ENCODE measurements at places on chromosomes 1 and 21.

DNA sequence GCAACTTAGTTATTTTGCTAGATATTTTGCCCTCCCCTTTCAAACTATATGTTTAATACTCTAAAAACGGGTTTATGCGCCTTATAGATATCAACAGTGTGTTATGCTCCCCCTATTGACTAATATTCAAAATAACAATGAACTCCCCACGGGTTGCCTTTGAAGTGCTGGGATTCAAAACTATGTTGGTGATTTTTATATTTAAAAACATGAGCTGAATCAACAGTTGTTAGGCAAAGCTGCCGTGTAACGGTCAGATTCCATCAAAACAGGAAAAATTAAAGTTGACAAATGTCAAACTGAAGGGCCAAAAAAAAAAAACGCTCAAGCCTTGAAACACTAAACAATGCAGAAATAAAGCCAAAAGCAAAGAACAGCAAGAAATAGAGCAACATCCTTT, 2.5 kb downstream of the TGFBR3 start:
- no peak for DNase-seq

GRCh38 chr1:21162740-21163464, 13.8 kb downstream of the EIF4G3 start:
- DNase-seq, result no peak

DNA sequence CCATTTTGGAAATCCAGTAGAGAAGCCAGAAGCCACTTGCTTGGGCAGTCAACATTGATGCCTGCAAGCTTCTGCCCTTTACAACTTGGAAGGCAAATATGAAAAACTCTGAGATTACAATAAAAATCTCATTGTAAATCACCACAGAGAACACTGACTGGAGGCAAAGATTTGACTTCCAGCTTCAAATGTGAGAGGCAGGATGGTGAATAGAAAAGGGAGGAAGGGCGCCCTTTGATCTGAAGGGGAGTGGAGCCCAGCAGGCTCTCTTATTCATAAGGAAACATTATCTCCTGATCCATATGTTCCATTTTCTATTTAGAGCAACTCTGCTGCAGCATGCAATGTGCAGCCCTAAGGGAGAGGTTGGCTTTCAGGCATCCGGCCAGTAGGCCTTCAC, 348.3 kb downstream of the AJAP1 start:
- no peak for DNase-seq

GRCh38 chr1:26053718-26054560, 8.0 kb upstream of the SLC30A2 start:
- no peak for DNase-seq

- DNase-seq, result no peak
Measured at GRCh38 chr21:42829954-42830353, 49.4 kb downstream of the WDR4 start.

DNA sequence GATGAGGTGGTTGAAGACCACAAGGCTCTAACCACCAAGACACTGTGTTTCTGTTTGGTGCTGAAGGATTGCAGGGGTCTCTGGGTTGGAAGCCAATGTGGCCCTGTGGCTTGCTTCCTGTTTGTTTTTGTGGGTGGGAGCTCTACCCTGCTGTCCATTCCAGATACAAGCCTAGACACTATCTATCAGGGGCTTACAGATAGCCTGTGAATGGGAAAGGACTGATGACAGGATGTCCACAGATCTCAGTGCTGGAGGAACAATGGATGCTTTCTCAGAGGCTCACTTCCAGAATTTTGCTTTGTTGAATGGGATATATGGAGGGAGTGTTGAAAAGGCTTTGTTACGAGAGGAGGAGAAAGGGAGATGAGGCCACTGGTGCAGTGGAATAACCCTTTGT, 69.7 kb downstream of the NOS1AP start:
- DNase-seq, result no peak

DNA sequence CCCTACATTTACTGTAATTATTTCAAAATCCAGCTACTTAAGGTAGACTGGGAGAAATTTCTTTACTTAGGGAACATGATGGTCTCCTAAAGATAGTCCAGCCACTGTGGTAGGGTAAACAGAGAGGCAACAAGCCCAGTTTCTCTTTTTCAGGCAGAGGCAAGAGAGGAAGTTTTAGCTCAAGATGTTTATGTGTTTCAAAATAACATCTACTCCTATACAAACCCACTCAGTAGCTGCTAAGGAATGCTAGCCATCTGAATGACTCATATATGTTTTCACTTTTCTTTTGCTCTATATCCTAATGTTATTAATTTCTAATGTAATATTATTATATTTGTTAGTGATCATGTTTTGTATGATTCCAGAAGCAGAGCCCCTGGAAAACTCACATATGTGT, 856.6 kb downstream of the PLA2G4A start:
- no peak for DNase-seq

- DNase-seq, result peak; percentile 55
Measured at GRCh38 chr21:39386194-39386593, 37.3 kb upstream of the HMGN1 start.

DNA sequence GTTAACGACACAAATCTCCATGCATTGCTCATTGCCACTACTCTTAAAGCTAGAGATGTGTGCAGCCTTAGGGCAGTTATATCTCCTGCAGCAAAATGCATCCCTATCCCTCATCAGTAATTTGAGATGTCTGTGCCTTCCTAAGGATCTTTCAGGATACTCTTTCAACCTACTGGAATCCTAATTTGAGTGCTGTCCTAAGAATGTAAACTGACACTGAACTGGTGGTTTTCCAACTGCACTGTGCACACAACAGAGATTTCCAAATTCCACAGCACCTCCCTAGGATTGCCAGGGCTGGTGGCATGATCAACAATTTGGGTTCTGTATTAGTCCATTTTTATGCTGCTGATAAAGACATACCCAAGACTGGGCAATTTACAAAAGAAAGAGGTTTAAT, 193.9 kb downstream of the LTN1 start:
- DNase-seq, result no peak

- no peak for DNase-seq
Measured at GRCh38 chr1:88813471-88813870, 77.9 kb downstream of the GTF2B start.

DNA sequence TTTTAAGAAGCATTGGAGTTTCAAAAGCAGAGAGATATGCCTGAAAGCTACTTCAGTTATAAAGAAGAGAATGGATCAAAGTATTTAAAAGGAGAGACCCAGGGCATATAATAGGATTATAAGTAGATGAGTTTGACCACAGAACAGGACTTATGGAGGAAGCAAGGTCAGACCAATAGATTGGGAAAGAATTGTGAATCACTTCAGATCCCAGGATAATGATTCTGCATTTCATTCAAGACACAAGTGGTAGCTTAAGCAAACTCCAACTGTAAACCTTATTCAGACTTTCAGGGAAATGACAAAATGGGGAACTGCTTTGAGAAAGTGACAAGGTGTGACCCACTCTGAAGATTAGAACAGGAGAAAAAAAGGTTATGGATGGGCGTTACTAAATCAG, 18.9 kb upstream of the OR10J5 start:
- no peak for DNase-seq

DNA sequence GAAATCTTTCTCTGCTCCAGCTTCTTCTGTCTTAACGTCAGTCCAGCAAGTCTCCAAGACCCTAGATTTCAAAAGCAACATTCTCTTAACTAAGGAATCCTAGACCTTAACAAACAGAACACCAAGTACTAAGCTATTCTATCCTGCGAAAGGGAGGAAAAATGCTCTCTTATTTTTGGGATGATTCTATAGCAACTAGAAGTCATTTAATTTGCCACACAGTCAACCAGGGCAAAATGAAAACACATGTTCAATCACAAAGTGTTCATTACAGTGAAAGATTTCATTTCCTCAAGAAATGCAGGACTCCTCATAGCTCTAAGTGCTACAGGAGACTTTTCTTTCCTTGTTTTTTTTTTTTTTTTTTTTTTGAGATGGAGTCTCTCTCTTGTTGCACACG, 36.2 kb upstream of the DOCK7 start:
- no peak for DNase-seq

DNA sequence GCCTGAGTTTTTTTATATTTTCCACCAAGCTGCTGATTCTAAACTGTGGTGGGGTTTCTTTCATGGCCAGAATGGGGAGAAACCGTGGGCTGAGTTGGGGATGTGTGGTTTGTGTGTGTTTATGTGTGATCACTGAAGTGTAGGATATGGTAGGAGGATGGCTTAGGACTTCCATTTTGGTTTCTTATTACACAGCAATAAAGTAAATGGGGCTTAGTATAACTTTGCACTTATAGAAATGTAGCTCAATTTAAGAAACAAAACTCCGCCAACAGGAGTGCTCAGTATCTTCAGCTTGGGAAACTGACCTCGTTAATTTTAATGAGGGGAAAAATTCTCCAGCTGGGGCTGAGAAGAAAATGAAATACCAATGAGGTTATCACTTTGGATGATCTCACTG, 77.8 kb downstream of the PBX1 start:
- DNase-seq, result no peak

DNA sequence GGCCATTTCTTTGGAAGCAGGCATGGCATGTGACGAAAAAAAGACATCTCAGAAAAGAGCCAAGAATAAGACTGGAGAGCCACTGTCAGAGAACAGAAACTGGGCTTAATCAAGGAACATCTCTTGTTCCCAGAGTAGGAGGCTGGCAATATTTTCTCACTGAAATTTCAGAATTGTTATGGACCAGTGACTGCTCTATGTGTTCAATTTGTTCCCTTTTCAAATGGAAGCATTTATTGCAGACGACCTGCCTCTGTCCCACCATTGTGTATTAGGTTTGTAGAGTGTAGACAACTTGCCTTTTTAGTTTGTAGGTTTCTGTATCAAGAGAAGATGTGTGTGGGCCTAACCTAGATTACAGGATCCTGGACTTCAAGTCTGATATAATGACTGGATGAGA, 18.7 kb downstream of the PSMG1 start:
- DNase-seq, result no peak

- peak; percentile 77 for DNase-seq
Measured at GRCh38 chr21:17611414-17612022, 1.2 kb downstream of the BTG3 start.

Measured in Caki2 (cell line).